ENCODE measurements at places on chromosomes 16 and 17.
A peak's percentile ranks its signal among the peaks of the same experiment; 100 is the strongest.

DNA sequence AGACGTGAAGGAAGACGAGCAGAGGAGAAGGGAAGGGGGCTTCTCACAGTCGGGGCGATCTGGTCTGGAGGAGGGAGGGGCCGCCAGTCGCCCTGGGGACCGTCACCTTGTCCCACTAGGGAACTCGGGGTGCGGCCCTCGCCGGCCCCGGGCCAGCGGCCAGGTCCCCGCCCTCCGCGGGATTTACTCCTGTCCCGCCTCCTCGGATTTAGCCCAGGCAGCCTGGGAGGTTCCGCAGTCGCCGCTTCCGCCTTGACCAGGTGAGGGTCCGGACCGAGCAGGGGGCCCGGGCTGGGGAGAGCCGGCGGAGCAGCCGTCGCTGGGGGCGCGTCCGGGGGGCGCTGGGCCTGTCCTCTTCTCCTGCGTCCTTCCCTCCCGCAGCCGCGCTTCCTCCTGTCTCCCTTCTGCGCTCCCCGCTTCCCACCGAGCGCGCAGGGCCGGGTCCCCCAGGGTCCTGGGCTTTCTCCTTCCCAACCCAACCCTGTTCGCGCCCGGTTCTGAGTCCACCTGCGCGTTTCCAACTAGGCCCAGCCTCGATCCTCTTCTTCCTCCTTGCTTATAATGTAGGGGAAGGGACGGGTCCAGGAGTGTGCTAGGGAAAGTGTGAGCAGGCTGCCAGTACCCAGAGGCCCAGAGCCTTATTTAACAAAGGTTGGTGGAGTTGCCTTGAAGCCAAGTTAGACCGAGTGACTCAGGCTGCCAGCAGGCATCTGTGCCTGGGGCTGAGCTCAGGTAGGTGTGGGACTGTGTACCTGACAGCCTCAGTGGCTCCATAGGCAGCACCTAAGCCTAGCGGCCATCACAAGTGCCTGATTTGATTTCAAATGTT is at the start of gene TNK1:
TNK1 (plus strand) TSS at position 235 of the 829 bp plus-strand sequence. CDS start 1,838 bp downstream, outside the sequence.
- no peak for DNase-seq

GRCh38 chr17:76911299-76912017 is 43.3 kb downstream of the MGAT5B start:
- no peak for DNase-seq

DNA sequence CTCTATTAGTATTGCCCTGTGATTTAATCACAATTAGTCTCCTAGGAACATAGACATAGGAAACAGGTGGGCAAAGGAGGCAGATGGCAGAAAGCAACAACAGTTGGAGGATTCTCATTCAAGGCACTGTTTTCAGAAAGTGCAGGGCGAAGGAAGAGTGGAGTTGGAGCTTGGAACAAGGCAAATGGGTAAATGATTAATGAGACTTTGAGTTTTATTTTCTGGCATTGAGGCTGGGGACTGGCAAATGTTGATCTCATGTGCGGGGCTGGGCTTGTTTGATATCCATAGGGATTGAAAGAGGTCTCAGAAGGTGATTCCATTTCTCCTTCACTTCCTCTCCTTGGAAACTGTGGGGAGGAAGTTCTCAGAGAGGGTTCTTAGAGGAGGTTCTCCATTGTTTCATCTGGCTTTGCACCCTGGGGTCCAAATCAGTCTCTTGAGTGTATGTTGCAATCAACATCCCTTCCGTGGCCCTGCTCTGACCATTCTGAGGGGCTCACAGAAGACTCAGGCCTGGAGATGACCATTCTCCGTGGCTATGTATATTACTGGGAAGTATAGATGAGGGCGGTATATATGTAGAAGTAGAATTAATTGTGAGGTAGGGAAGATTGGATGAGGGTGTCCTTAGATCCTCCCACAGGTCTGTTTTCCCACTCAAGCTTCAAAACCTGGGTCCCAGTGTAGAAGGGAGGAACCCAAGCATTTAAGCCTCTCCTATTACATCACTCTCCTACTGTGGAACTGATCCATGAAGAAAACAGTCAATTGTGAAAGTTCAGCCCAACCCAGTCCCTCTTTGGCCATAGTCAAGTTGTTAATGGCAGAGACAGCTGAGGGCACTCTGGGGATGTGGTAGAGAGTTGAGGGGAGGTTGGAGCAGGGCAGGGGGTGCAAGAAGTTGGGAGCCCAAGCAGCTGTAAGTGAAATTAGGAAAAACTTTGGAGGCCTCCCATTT is 36.5 kb upstream of the SRSF1 start:
- DNase-seq: no peak

DNA sequence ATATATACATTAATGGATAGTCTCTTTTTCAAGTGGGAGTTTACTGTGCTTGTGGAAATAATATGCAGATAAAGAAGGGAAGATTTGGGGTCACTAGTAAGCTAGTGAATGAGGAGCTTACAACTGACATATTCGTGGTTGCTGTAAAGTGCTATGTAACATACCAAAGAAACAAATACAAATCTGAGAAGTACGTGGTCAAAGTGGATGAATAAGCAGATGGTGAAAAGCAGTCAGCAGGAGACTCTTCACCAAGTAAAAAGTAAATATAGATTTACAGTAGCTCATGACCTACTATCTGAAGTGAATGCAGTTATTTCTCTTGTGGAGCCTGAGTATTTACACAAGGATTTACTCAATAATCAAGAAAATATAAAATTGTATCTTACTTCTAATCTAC is 136.6 kb upstream of the ELAC2 start:
- no peak for DNase-seq

DNA sequence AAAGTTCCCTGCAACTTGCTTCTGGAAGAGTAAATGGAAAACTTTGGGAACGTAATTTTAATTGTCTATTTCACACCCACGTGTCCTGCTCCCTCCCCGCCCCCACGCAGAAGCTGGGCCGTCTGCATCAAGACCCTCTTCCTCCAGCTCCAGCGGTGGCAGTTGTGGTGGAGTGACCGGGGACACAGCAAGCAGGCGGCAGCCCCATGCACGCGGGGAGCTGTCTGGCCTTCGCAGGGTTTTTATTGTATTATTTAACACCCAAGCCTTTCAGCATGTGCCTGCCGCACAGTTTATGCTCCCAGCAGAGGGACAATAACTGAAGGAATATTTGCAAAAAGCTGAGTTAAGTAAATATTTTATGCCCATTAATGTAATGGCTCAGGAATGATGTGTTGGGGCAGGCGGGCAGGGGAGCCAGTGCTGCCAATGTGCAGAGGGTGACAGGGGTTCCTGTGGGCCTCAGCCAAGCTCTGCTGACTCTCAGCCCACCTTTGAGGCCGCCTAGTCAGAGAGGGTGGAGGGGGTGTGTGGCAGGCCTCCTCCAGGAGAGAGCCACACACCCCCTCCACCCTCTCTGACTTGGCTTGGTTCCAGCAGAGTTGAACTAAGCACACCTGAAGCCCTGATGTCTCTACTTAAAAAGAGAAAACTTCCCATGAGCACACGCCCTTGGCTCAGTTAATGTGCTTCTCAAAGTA is 32.4 kb upstream of the ENPP7 start:
- DNase-seq: no peak

- DNase-seq: no peak
Observed at GRCh38 chr16:50941681-50942080, 199.8 kb downstream of the CYLD start.

DNA sequence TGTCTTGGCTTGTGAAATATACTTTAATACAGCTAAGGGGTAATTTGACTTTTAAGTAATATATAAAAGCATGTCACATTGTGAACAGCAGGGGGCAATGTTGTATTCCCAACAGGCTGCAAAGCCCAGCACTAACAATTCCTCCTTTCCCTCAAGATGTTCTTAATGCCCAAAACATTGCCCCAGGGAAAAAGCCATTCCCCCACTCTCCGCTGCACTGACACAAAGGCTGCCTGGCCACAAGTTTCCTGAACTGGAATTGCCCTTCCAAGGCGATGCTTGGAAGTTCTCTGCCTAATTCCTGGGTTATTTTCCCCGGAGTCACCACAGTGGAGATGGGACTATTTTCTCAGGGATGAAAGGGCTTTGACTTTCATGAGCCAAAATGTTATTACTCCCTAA is 27.2 kb downstream of the CLEC16A start:
- no peak for DNase-seq

- no peak for DNase-seq
Observed at GRCh38 chr16:3074860-3075522, 9.6 kb downstream of the IL32 start.

- no peak for DNase-seq
Observed at GRCh38 chr16:22369221-22369811, 5.1 kb downstream of the CDR2 start.

DNA sequence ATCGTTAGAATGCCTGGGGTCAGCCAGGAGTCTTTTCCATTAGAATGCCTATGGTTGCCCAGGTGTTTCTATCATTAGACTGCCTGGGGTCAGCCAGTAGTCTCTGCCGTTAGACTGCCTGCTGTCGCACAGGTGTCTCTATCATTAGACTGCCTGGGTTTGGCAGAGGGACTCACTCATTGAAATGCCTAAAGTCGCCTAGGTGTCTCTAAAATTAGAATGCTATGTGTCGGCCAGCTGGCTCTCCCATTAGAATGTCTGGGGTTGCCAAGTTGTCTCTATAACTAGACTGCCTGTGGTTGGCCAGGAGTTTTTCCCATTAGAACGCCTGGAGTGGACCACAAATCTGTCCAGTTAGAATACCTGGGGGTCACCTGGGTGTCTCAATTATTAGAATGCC is 2266.5 kb downstream of the TP53TG3F start:
- no peak for DNase-seq

- DNase-seq: no peak
Observed at GRCh38 chr16:54648575-54648974, 282.1 kb upstream of the IRX5 start.

DNA sequence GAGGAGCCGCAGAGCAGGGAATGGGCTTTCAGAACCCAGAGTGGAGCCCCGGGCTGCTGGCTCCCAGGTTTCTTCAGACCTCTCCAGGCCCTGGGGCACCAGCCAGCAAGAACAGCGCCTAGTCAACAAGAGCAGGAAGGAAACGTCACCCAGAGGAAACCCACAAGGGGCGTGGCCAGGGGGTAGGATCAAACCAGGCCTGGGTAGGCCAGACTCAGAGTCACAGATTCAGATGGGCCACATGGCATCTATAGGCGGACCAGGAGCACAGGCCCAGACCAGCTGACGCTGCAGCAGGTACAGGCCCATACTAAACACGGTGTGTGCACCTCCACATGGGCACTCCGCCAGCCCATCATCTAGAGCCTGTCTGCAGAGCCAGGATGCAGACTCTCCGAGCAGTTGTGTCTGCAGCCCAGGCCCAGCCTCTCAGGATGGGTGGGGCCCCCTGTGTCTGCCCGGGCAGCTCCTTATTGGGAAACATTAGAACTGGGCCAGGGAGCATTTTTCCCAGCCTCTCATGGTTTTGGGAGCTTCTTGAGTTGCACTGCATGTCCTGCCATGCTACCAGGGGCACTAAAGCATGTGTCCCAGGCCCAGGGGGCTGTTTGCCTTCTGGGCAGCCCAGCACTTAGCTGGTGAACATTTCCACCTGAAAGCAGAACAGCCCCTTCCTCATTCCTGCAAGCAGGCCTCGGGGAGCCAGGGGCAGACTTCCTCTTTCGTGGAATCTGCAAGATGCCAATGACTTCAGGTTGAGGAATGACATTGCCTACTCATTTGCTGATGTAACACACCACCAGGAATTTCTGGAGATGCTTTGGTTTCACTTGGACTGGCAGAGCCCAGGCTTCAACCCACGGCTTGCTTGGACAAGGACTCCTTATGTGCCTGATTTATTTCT is at the start of gene NLRP1:
NLRP1 (minus strand) TSS at position 127 of the 904 bp plus-strand sequence. CDS start 552 bp downstream, outside the sequence.
- peak; percentile 62 for DNase-seq

DNA sequence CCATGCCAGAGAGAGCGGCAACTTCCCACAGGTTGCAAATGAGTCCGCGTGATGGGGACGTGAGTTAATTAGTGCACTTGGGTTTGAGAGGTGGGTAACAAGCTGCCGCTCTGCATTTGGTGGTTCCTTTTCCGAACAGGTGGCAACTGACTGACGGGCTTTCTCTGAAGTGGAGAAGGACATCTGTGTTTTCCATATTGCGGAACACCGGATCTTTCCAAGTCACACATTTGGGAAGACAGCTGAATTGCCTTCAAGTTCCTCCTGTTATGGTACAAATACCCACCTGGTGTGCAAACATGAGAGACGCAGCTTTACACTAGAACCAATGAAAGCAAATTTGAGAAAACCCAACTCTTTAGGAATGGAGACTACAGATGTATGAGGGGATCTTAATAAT is 451.3 kb upstream of the ZFHX3 start:
- DNase-seq: no peak

GRCh38 chr17:8466456-8466855 is 30.8 kb downstream of the NDEL1 start:
- no peak for DNase-seq

- DNase-seq: no peak
Observed at GRCh38 chr16:72173997-72174396, 2.0 kb upstream of the PMFBP1 start.

DNA sequence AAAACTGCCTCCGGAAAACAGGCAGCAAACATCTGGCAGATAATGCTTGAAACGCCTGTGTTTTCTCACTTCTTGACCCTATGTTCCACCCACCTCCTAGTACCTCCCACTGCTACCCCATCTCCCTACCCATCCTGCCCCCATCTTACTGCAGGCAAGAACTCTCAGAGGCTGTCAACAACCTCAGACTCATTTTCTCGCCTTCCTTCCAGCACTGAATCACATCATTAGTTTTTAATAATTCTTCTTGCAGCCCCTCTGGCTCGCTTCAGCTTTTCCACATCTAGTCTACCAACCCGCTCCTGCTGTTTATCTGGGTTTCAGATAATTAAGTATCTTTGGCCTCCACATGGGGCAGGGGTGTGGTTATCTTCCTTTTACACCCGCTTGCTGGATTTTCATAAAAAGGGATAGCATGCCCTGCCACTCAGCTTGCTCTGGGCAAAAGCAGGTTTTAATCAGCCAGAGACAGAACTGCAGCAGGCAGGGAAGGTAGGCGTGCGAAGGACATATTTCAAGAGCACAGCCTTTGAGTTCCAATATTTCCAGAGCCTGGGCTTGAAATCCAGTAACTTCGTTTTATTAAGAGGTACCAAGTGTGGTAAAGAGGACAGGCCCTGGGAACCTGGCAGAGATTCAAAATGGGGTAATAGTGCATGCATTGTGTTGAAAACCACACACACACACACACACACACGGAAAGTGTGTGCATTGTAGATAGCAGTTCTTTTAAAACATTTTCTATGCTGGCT is 87.5 kb downstream of the BMERB1 start:
- no peak for DNase-seq

GRCh38 chr17:40451420-40451819 is 8.2 kb downstream of the IGFBP4 start:
- no peak for DNase-seq

DNA sequence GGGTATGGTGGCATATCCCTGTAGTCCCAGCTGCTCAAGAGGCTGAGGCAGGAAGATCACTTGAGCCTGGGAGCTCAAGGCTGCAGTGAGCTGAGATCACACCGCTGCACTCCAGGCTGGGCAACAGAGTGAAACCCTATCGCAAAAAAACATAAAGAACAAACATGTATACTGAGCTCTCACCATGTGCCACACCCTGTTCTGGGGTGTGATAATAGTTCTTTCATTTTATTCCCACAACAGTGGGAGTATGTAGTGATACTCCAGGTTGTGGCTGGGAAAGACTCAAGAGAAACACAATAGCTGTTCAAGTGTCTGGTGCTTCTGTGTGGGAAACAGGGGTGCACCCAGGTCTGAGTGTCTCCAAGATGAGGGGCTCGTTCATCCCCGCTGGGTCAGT is 90.7 kb downstream of the SOCS1 start:
- no peak for DNase-seq

Measured in activated naive CD4-positive, alpha-beta T cell (primary cell).